PC-3 (cell line): ENCODE measurements at places on chromosomes 6 and 20.

- DNase-seq, result no peak
These were observed 26.2 kb upstream of the FOXP4 start for GRCh38 chr6:41519745-41520699.

- DNase-seq, result no peak
These were observed 126.2 kb upstream of the SSTR4 start for GRCh38 chr20:22908944-22909343.

GRCh38 chr6:164114651-164115050 is 700.1 kb downstream of the QKI start:
- DNase-seq, result no peak

GRCh38 chr6:44064948-44065272 is 62.3 kb downstream of the MRPL14 start:
- no peak for DNase-seq

DNA sequence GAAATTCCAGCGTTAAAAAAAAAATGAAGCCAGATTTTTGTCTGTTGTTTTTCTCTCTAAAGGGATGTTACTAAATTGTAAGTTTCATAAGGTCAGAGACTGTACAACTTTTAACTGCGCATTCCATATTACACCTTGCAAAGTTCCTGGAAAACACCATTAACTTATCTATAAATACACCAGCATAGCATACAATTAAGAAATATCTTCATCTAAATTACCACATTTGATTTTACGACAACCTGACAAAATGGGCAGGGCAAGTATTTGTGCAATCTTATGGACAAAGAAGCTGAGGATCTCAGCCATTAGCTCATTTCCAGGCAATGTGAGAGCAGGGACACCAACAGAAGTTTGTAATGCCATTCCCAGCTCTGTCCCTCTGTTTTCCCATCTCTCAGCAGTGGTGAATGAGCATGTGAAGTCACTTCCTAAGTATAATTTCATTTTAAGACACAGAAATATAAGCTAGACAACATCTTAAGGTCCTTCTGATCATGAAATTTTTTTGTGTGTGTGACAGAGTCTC is 12.9 kb upstream of the GCM1 start:
- no peak for DNase-seq
